ENCODE measurements at places on chromosomes 3 and 15. TPM values are rescaled to one million over a fixed set of nuclear protein-coding genes. Genes with fewer than 3 reads are reported as not detected.

DNA sequence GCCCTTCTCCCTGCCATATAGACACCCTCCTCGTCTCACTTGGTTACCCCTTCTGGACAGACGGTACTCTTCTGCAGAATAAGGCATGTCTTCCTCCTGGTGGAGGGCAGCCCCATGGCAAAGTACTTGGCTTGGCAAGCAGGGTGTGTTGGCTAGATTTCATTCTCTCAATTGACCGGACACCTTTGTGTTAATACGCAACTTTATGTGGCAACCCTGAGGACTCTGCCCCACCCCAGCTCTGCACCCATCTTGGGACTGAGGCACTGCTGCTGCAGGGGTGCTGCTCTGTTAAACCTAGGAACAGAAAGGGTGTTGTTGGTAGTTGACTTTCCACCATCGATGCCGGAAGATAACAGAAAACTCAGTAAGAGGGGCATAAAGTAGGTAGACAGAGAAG lies 55.2 kb downstream of the PTPRG start:
- DNase-seq, result no peak

DNA sequence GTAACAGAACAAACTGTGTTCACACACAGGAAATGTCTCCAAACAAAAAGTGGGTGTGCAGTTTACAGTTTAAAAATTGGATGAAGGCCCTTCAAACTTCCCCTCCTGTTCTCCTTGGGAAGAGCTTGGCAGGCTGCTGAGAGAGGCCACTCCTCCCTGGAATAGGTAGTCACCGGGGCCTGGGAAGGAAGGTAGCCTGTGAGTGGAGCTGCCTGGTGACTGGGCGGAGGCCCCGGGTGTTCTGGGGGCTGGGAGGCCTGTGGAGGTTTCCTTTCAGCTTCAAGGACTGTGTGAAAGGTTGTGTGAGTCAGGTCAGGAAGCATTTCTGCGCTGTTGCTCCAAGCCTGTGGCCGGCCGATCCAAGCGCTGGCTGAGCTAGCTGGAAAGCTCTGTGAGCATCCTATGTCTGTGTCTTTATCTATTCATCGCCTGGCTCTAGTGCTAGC lies 14.1 kb downstream of the SLCO3A1 start:
- DNase-seq, result no peak

DNA sequence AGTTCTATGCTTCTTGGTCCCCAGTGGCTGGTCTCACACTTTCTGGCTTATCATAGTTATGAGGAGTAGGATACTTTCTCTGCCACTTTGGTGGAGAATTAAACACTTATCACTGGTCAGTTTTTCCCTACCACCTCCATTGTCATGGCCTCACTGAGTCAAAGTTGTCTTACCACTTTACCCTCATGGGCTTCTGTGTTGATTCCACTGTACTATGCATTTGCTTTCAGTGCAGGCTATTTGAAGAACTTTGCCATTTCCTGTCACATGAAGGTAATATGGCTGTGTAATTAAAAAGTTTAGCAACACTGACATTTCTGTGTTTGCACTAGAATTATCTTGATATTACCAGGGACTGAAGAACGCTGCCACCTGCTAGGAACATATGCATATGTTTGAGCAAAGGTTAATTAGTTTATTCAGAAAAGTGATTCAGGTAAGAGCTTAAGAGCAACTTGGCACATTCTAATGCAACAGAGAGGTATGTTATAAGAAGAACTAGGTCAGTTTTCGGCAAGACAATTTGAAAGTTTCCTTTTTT lies 377.3 kb downstream of the PDCD6IP start:
- DNase-seq, result no peak

Gene SLC2A2
- total RNA-seq, result not detected

Gene SGO1
- 48.2 TPM for total RNA-seq

GRCh38 chr3:25025236-25025635 lies 402.8 kb upstream of the RARB start:
- DNase-seq, result no peak

DNA sequence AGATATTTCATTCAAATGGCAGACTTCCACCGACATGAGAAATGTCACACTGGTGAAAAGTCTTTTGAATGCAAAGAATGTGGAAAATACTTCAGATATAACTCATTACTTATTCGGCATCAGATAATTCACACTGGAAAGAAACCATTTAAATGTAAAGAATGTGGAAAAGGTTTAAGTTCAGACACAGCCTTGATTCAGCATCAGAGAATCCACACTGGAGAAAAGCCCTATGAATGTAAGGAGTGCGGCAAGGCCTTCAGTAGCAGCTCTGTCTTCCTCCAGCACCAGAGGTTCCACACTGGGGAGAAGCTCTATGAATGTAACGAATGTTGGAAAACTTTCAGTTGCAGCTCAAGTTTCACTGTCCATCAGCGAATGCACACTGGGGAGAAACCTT lies 8.6 kb upstream of the ZNF621 start:
- DNase-seq, result no peak

Gene SPG21
- total RNA-seq, result 84.4 TPM

DNA sequence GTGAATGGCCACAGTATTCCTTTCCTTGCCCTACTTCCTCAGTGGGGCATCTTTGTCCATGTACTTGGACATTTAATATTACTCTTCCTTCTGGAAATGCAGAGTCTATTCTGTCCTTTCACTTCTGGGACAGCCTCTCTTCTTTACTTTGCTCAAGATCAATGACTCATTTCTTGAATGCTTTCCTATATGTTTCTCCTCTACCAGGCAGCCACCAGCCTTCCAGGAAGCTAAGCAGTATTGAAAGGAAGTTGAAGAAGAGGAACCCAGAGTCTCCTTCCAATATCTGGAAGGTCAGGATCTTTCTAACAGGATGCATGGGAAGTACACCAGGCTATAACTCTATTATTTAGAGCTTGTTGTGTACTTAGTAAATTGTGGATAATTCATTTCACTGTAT lies 182.8 kb downstream of the CD47 start:
- DNase-seq, result no peak

GRCh38 chr3:178200316-178200715 lies 335.9 kb upstream of the KCNMB2 start:
- no peak for DNase-seq

Gene PLSCR4
- total RNA-seq, result 0.71 TPM

Gene C2CD4A
- not detected for total RNA-seq

DNA sequence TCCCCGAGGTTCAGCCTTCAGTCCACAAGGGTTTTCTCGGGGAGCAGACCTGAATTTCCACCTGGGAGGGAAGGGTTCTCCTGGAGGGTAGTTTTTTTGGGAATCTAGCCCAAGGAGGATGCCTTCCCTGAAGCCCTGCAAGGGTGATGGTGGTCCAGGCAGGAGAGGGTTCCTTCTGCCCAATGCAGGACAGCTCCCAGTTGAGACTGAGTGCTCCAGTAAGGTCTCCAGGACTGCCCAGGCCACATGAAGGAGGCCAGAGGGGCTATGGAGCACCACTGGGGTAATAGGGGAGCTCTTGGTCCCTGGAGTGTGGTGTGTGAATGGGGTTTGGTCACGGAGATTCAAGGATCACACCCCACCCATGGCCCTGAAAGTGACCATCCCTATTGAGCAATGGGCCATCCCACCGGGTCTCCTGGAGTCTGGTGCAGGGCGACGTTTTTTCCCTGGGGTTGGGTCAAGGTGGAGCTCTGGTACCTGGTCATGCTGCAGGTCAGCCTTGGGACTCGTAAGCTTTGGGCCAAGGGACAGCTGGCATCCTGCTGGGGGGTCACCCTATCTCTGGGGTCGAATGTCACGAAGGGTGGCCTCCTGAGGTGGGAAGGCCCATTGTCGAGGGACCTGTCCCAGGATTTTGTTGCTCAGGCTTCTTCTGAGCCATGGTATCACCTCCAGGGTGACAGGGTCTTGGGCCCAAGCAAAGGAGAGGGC lies 196.5 kb downstream of the UBE3A start:
- DNase-seq, result no peak

Gene EPHA3
- total RNA-seq, result 0.36 TPM

- no peak for DNase-seq
Observed at GRCh38 chr3:77328690-77329089, 288.8 kb downstream of the ROBO2 start.

GRCh38 chr15:25846377-25846776 lies 16.8 kb downstream of the ATP10A start:
- no peak for DNase-seq

Gene HIGD2B
- total RNA-seq, result not detected

DNA sequence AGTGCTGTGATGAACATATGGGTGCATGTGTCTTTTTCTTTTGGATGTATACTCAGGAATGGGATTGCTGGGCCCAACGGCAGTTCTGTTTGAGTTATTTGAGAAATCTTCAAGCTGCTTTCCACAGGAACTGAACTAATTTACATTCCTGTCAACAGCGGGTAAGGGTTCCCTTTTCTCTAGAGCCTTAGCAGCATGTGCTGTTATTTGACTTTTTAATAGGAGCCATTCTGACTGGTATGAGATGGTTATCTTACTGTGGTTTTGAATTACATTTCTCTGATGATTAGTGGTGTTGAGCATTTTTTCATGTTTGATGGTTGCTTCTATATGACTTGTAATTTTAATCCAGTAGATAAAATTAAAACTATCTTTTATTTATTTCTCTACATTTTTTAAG lies 1168.6 kb upstream of the ALCAM start:
- no peak for DNase-seq

- DNase-seq, result no peak
Observed at GRCh38 chr3:132785292-132785691, 63.1 kb upstream of the NPHP3 start.

DNA sequence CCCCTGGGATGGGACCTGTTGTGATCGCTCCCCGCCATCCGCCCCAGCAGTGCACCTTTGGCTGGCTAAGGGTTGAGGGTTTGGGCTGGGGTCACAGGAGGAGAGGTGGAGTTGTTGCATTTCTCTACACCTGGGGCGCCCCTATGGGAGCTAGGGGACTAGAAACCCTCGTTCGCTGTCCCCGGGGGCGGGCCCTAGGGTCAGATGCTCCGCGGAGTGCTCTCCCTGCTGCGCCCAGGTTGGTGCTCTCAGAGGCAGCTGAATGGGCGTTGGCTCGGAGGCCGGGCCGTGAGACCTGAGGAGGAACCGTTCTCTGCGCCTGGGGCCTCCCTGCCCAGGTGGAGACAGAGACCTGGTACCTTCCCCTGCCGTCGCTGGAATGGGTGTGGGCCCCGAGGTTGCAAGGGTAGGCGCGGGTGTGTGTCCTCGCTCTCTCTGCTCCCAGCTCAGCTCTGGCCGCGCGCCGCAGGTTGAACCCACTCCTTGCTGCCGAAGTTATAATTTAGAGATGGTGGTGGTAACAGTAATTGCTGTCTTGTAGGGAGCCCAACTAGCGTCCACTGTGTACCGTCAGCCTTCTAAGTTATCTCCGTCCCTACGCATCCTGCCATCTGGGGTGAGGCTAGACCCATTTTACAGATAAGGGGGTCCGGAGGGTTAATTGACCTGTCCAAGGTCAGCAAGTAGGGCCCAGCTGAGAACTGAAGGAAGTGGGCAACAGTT lies 965 bp downstream of the FLNB start:
- peak; percentile 41 for DNase-seq

Gene HYAL1
- total RNA-seq, result 3.0 TPM

Gene MAGI1
- 40.6 TPM for total RNA-seq

Gene PROS1
- total RNA-seq, result 11.9 TPM

Gene EXD1
- 0.41 TPM for total RNA-seq

- no peak for DNase-seq
Observed at GRCh38 chr15:65805019-65805745, 13.1 kb upstream of the DENND4A start.

Gene AGTR1
- total RNA-seq, result not detected

Gene ANKRD63
- not detected for total RNA-seq

Gene NEIL1
- total RNA-seq, result 11.2 TPM

- DNase-seq, result no peak
Observed at GRCh38 chr15:91472316-91472756, 372.3 kb downstream of the SV2B start.

DNA sequence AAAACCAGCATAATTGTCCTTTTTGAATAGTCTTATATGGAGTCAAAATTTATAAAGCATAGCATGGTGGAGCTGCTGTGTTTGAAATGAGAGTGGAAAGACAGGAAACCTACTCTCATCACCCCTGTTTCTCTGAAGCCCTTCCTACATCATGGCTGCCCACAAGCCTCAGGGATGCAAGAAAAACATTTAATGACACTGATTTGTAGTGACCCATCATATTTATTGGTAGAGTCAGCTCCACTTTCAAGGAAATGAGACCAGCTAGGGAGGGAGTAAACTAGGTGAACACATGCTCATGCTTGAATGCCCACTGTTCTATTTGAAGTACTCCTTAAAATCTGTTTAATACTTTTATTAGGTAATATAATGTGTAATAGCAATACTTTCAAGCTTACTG lies 494.3 kb upstream of the KCNMB2 start:
- DNase-seq, result no peak

DNA sequence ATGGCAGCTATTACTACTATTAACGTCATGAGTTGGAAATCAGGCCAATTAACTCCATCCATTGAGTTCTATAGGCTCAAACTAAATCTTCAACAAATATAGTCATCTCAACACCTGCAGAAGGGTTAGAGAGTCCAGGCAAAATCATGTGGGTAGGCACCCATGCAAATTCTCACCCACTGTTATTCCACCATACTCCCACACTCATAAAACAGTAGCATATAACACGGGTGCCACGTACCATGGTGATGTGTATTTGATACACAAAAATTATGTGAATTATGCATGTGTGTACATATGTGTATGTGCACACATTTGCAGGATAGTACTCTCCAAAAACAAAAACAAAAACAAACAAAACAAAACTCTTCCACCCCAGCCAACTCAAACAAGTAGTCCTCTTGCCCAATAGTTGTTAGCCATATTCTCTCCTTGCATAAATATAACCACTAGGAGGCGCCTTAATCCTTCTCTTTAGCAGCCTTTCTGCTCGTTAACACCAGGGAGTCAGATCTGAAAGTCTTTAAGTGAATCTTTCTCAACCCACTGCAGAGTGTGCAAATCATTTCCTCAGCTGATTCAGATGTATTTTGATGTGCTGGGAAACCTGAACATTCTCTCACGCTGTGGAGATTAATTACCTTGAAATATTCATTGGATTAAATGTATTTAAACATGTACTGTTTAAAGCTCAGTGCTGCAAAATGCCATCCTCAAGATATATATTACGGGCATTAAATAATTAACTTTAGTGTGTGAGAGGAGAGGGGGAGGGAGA lies 38.0 kb upstream of the COPB2 start:
- peak; percentile 88 for DNase-seq

DNA sequence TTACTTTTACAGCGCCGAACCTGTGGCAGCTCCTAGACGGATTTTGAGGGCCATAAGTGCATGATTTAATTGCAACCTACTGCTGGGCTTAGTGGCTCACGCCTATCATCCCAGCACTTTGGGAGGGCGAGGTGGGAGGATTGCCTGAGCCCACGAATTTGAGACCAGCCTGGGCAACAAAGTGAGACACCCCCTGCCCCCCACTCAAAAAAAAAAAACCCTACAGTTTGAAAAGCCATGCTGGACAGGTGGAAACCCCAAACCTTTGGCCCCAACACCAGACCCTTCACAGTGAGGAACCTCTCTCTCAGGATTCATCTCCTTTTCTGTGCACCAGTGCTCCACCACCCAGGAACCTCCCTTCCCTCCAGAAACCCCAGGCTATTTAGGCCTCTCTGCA lies 1.1 kb upstream of the CDC25A start:
- no peak for DNase-seq

DNA sequence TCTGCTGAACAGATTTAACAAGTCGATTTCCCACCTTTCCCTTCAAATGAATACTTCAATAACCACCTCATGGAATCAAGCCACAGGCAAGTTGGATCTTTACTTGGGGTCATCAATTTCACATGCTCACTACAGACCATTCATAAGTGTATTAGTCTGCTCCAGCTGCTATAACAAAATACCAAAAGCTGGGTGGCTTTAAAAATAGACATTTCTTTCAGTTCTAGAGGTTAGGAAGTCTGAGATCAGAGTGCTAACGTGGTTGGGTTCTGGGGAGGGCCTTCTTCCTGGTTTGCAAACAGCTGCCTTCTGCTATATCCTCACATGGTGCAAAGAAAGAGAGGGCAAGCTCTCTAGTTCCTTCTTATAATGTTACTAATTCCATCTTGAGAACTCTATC lies 5.1 kb downstream of the GPR176 start:
- DNase-seq, result no peak

Measured in neural progenitor cell (in vitro differentiated cells).